ENCODE measurements at places on chromosomes 3 and 15.

DNA sequence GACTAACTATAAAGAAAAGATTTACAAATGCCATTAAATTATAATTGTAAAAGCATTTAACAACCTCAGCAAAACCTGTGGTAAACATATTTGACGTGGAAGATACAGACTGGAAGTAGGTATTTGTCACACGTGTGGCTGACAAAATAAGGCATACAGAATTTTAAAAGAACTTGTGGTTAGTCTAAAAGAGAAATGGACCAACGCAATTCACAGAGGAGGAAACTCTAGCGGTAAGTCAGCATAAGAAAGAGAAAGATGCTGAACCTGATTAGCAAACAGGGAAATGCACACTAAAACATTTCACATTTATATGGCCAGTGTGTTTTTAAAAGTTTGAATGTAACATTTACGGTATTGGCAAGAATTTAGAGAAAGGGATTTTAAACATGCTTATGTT, 35.3 kb downstream of the KCNH8 start:
- DNase-seq = no peak

DNA sequence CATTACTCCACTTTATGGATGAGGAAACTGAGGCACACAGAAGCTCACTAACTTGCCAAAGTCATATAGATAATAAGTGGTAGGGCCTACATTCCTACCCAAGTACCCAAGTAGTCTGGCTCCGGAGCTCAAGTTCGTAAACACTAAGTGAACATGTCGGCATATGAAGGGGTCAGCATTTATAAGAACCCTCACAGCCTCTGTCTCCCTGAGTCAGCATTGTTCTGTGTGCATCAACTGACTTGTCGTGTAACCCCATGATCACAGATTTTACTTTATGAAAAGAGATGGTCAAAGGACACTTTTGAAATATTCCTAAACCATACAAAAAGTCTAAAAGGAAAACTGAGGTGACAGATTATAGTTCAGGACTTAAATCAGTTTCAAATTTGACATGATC, 260.1 kb upstream of the CCDC54 start:
- DNase-seq = no peak

GRCh38 chr15:41241221-41241964, 10.3 kb downstream of the CHP1 start:
- DNase-seq = no peak

GRCh38 chr3:72033666-72034428, 248.9 kb upstream of the PROK2 start:
- no peak for DNase-seq

DNA sequence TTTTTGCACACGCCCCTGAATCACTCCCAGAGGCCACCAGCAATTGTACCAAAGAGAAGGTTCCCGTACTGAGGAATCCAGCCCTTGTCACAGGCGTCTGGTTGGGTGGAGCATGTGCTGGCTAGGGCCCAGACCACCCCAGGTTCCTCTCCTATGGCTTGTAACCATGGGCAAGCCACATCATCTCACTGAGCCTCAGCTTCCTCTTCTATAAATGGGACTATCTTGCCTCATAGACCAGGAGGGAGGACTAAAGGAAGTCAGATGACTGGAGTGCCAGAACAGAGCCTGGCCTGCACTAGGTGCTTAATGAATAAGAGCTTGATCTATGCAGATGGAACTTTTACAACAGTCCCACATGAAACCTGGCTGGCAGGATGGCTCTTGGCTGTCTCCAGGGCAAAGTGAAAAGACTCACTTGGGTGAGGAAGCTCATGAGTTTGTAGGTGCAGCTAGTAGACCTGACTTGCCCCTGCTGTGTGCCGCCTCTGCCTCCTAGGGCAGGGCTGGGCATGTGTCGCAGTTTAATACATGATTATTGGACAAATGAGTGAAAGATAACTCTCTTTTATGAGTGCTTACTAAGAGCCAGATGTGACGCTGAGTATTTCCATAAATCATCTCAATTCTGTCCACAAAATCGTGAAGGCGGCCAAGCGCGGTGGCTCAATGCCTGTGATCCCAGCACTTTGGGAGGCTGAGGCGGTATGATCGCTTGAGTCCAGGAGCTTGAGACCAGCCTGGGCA, 29.3 kb downstream of the CTSH start:
- no peak for DNase-seq

- DNase-seq = no peak
Measured at GRCh38 chr3:131079086-131079485, 52.4 kb downstream of the NEK11 start.

DNA sequence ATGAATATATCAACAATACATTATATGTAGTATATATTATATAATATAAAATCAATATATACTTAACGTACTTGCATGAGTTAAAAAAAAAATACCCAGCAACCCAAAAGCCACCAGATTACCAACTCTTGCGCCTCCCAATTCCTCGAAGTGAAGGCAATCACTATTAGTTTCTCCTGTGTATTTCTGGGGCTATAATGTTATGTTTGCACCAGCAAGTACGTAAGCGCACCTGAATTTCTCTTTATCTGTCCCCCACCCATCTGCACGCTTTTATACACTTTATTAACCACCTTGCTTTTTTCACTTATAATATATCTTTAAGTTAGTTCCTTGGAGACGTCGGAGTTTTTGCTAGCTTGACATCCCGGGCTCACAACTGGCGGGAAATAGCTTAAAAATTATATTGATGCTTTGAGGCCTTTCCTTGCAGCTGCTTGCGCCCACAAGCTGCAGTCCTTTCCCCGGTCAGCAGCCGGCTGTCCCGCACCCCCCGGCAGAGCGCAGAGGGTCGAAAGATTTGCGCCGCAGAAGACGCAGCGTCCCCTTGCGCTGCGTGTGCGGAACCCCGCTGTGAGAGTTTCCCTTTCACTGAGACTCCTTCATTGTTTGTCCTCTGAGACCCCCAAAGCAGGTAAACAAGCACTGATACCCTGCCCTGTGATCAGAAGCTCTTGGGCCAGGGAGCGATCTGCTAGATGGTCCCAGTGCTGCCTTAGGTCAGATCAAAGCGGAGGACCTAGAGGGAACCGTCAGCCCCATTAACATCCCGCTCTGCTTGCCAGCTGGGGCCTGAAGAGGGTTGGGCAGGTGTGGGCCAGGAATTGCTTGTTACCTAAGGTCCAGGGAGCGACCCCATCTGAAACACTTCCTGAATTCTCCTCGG, 8.9 kb upstream of the EOMES start:
- DNase-seq = no peak

GRCh38 chr3:155641956-155642355, 102.9 kb downstream of the PLCH1 start:
- no peak for DNase-seq

- DNase-seq = no peak
Measured at GRCh38 chr3:45441584-45442310, 53.4 kb downstream of the LARS2 start.

DNA sequence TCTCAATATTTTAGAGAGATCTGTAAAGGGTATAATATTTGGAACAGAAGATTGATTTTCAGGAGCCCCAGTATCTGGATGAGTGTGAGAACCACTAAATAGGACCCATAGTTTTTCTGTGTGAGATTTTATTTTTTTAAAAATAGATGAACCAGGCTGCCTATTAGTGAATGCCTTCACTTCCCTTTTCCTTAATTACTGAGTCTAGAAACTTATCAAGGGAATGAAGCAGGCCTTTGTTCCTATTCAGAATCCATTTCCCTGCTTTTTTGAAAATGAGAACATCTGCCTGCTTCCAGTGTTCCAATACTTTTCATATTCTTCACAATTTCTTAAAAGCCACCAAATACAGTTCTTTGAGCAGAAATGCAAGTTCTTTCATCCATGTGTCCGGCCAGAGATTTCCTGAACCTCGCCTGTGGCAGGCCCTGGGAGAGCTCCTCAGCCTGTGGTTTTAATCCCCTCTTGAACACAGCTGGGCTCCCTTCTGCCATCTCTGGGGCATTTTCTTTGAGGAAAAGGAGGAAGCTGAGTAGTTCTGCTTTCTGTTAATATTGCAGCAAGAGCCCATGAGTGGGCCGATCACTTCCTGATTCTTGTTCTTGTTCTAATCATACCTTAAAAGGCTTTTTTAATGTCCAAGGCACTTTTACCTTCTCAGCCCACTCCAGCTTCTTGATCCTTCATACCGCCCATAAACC, 4.7 kb downstream of the EHD4 start:
- peak; percentile 16 for DNase-seq

DNA sequence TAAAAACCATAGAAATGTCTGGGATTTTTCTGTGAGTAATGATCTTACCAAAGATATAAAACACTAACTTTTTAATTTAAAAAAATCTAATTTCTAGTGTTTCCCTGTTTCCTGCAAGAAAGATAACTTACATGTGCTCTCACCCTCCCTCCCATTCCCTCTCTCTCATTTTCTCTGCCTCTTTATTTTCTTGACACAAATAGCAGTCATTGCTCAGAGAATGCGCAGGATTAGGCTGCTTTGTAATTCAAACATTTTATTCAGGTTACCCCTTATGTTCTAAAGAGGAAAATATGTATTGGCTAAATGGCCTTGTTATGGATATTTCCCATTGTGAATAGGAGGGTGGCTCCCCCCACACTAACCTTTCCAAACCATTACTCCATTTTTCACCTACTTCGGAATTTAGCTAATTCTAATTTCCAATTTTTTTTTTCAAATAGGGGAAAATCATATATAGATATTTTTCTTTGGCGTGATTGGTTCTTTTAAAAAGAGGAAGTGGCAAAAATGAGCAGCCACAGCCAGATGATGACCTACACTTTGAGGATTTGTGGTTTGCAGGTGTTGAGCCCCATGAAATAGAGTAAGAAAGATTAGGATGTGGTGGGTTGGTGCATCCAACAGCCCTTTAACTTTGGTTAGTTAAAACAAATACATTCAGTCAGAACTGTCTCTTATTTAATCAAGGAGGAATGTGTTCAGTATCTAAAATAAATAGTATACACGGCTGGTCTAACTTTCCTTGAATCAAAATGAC, 554.4 kb downstream of the IGSF11 start:
- no peak for DNase-seq

- no peak for DNase-seq
Measured at GRCh38 chr3:195715583-195716266, 5.1 kb upstream of the MUC20 start.

DNA sequence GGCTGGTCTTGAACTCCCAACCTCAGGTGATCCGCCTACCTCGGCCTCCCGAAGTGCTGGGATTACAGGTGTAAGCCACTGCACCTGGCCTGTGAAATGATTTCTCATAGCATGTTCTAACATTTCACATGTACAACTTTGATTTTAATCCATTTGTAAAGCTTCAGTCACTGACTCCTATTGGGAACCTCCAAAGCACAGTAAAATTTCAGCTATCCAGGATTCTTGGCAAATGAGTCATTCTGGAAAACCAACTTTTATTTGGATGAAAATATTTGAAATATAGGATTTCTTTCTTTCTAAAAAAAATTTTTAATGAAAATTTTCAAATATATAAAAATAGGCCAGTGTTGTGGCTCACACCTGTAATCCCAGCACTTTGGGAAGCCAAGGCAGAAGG, 2.7 kb upstream of the LMAN1L start:
- no peak for DNase-seq

DNA sequence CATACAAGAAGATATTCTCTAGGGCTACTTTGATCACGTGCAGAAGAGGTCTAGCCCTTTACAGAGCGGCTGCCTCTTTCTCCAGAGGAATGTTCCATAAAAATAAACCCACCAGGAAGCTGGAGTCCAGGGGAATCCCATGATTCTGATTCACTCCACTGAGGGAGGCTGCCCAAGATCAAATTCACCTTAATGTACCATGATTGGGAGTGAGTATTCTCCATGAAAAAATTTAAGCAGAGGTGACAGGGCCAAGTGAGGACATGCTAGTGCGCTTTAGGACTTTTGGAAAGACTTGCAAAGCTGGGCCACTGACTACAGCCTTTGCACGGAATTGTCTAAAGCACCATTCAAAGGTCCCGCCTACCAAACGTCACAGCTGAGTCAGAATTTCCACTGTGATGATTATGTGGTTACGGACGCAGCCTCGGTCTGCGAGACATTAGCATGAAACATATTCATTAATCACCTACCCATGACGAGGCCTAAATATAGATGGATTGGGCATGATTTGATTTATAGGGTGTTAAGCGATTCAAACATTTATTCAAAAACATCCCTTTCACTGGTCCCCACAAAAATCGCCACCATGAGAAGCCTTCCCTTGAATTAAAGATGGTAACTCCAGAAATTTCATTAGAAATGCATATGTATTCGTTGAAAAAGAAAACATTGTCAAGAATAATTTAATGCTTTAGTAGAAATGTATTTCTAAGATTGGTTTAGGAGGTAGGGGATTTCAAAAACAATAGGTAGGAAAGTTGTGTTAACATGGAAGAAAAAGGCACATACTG, 152.6 kb downstream of the GREM1 start:
- DNase-seq = no peak

DNA sequence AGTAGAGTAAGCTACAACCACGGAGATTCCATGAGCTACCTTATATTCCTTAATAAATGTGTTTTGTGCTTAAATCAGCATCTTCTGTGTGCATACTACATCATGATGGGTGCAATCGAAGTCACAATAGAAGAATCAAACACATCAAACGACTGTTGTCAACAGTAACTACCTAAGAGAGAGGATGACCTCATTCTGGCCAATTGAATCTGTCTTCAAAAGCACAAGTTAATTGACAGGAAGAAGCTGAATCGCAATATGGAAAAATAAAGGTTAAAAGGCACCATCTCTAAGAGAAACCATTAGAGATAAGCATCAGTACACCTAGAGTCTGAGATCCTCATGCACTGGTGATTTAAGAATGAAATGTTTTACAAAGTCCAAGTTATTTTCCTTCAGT, 39.0 kb downstream of the CD200R1L start:
- peak; percentile 10 for DNase-seq

DNA sequence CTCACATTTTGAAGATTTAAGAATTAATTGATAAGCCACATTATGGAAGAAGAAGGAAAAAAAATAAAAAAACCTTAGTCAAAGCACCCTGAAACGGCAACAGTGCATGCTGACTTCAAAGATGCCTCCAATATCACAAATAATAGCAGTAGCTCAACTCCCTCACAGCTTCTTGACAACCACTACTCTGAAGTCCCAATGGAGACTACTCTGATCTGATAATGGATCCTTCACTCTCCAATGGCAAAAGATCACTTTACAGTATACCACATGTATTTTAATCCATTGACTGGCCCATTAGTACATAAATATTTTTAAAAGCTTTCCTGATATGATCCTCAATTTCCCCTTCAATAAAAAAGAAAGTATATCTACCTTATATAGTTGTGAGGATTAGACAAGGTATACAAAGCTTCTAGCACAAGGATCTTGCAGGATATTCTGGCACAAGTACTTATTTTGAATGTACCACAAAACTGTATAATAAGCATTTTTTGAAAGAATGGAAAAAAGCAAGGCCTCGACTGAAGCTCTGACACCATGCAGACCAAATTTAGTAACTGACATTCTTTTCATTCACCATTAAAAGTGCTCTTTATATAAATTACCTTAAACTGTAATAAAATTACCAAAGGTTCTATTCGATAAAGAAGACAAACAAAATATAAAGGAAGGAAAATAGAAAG, 91.9 kb downstream of the PEAK1 start:
- no peak for DNase-seq

Data from CD4-positive, alpha-beta T cell treated with Interleukin-12 subunit alpha and Interleukin-12 subunit beta, for 1 hour (primary cell).